NCI-H1105 (cell line): ENCODE measurements at places on chromosomes 1 and 21.
A peak's percentile ranks its signal among the peaks of the same experiment; 100 is the strongest.

DNA sequence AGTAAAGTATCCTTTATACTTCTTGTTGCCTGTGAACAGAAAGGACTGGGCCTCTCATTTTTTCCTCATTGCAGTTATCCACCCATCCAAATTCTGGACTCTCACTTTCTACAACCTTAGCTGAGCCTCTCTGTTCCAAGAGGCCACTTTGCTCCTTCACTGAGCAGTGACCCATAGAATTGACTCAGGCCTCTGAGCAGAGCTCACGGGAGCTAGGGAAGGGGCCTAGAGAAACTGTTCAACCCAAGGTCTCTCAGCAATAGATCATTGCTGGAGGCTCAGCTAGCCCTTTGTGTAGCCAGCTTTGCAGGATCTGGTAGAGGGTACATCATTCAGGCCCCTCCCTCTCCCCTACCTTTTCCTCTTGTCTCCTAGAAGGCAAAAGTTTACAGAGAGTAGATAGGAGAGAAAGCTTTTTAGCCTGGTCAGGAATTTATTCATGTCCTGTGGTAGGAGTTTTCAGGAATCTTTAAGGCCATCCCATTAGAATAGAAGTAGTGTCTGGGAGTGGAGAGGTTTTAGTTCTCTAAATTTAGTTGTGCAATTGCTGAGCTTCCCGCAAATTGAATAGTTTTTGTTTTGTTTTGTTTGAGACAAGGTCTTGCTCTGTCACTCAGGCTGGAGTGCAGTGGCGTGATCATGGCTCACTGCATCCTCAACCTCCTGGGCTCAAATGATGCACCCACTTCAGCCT lies 6.7 kb downstream of the INTS3 start:
- DNase-seq, result no peak

- peak; percentile 52 for DNase-seq
Observed at GRCh38 chr1:210143465-210144062, 89.0 kb upstream of the SERTAD4 start.

- DNase-seq, result no peak
Observed at GRCh38 chr1:167054946-167055630, 35.1 kb downstream of the GPA33 start.

GRCh38 chr1:89705901-89706699 lies 73.2 kb downstream of the LRRC8C start:
- DNase-seq, result no peak

GRCh38 chr1:52756020-52756419 lies 29.8 kb downstream of the ZYG11B start:
- no peak for DNase-seq

GRCh38 chr1:40050863-40051262 lies 10.3 kb downstream of the CAP1 start:
- DNase-seq, result no peak

GRCh38 chr1:234918961-234919761 lies 209.5 kb downstream of the TOMM20 start:
- no peak for DNase-seq

DNA sequence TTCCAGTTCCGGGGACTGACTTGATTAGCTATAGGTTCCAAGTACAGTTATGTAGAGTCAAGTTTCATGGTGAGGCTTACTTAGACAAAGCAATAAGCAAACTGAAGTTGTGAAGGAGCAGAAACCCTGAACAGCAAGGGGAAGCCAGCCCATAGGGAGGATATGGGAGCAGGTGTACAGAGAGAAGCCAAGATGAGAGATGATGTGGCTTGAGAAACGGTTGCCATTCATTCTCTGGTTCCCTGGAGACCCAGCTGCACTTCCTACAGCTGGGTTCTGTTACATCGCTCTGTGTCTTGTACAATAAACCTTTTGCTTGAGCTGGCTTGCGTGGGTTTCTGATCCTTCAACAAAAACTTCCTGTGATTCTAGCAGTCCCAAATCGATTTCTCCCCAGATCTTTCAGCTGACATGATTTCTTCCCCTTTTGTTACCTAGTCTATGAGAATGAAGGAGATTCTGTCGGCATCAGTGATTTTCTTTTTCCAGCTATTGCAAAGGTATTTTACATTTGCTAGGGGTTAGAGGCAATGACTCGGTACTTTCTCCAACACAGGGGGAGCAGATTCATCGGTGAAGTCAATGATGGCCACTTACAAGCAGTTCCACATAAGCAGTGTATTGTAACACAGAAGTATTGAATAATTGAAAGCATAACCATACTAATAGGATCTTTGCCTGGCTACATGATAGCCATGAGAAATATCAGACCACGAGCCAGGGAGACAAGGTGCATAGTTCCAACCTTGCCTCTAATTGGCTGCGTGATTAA lies 67.3 kb downstream of the URB2 start:
- DNase-seq, result no peak

DNA sequence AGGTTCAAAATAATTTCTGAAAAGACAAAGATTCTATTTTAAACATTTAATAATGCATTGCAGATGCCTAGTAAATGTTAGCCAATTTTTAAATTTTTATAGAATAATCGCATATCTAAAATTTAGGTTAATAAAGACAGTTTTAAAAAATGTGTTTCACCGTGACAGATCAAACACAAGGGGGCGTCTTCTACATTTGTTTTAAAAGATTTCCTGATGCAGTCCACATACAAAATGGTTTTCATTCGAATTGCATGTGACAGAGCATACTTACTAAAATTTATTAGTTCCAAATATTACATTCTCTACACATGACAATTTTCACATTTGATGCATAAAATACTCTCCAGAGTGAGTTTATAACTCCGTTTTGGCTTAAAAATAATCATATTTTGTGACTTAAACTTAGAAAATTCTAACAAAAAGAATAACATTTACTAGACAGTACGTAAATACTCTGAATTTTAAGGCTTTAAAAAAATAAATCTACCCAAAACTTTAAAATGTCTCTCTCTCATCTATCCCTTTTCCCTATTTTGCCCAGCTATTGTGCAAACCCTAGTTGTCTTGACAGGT lies 75.5 kb downstream of the ADAMTS1 start:
- DNase-seq, result no peak

GRCh38 chr1:83709662-83710061 lies 289.3 kb downstream of the TTLL7 start:
- no peak for DNase-seq

DNA sequence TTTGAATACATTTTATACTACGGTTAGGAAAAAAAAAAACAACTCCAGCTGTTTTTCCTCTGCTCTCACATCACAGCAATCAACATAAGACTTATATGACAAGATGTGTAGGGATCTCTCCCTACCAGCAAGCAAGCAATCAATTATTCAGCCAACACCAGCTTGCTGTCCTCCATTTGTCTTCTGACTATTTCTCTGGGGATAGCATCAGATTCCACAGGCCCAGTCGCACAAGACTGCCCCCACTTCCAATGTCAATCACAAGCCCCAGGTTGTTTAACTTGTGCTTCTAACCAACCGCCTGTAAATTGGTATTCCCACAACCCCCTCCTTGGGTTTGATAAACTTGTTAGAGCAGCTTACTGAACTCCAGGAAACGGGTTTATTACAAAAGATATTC lies 873.1 kb upstream of the TMPRSS15 start:
- DNase-seq, result no peak

- DNase-seq, result peak; percentile 91
Observed at GRCh38 chr1:4397196-4397595, 257.2 kb upstream of the AJAP1 start.

DNA sequence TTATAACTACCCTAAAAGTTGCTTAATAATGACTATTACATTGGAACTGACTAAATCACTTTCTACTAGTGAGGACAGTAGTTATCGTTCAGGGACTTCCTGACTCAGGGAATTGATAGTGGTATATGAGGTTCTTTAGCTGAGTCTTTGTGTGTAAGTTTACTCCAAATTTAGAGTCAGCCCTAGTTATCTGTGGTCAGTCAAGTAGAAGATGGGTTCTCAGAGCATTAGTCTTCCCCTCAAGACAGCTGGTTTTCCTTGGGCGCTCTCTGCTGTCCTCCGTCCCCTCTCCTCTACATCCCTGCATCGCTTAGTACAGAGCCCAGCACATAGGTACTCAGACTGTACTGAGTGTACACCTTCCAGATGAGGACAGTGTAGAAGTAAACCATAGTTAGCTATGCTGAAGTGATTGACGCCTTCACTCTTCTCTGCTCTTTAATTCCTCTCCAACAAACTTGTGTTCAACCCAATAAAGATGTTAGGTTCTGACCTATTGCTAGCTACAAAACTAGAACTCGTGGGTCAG lies 116.5 kb downstream of the C1orf21 start:
- no peak for DNase-seq

DNA sequence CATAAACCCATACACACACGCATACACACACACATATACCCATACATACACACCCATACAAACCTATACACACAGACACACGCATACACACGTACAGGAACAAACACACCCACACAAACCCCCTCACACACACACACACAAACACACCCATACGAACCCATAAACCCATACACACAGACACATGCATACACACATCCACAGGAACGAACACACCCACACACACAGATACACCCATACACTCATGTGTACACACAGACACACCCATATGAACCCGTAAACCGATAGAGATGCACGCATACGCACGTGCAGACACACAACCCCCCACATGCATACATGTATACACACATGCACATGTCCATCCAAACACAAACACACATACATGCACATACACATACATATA lies 9.5 kb downstream of the WNT9A start:
- no peak for DNase-seq

GRCh38 chr21:24197132-24197643 lies 1410.1 kb downstream of the MRPL39 start:
- no peak for DNase-seq

DNA sequence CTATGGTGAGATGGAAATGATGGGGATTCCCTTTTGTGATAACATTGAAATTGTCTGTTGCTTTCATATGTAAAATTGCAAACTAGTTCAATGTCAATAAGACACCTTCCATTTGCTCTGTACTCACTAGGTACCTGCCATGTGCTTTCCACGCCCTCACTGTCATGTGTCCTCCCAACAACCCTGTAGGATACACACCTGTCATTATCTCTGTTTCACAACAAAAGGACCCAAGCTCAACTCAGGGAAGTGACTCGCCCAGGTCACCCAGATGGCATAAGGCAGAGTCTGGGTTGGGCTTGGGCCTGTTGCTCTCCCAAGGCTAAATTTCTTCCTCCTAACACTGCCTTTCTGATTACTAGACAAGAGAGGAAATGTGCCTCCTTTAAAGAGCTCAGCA lies 45.3 kb upstream of the MCOLN3 start:
- DNase-seq, result no peak

- DNase-seq, result no peak
Observed at GRCh38 chr21:26112127-26112742, 58.3 kb downstream of the APP start.

DNA sequence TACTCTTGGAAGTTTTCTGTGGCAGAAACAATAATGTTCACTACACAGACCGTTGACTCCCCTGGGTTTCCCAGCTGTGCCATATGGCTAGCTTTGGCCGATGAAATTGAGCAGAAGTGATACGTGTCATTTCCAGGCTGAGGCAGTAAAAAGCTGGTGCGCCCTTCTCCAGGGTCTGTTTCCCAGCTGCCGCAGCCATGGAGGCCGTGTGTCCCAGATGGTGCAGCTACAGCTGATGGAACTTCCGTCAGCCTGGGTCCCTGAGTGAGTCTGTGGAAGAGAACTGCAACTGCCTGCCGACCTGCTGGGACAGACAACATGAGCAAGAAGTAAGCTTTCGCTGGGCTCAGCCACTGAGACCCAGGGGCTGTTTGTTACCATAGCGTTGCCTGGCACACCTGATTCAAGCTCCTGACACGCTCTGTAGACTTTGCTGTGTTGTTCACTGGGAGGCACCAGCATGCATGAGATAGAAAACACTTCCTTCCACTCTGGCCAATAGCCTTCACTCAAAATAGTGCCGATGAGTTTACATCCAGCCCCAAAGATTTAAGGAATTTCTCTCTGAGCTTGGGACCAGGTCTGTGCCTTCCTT lies 116.3 kb upstream of the SLC25A33 start:
- no peak for DNase-seq

DNA sequence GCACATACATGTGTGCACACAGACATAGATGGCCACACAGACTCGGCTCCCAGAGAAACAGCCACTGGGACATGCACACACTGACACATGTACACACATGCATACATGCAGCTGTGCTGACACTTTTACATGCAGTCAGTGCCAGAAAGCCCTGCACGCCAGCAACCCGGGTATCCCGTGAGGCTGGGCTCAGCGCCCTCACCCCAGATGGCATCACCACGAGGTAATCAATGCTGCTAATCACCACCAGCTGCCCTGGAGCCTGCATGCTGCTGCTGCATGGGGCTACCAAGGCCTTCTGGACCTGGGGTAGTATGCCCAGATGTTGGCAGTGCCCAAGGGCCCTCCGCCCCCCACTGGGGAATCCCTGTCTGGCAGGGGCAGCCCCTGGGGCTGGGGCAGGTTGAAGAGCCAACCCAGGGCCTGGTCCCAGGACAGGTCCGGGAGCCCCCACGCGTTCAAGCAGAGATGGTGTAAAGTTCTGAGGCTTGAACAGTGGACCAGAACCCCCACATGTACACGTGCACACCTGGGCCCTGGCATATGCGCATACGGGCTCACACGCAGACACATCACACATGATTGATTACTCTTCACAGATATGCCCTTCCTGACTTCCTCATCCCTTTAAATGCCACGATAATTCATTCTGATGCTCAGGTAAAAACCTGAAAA lies 2.7 kb upstream of the COL16A1 start:
- no peak for DNase-seq

GRCh38 chr21:33305344-33305671 lies 19.5 kb upstream of the IFNAR1 start:
- no peak for DNase-seq

DNA sequence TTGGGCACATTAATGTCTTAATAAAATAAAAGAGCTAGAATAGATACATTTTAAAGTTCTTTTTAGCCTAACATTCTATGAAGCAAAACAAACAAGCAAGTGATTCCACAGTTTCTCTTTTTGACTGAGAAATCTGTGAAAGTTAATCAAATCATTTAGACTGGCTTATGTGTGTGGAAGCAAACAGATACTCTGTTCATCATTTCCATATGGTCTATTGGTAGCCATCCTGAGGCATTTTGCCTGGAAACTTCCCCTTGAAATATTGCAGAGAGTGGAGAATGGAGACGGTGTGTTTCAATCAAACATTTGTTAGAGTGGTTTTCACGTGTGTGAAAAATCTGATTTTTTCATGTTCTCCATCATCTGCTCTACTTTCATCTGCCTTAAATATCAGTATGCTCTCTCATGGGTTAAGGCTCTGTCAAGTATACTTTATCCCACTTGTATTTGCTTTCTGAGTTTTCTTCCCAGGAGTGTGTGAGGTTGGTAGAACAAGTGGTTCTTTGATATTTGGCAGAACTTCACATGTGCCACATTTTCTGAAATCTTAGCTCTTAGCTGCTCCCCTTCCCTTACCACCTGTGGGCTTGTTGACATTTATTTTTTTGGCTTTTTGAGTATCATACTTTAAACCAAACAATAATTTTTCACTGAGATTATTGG lies 139.1 kb upstream of the PTGFR start:
- no peak for DNase-seq
